Fibroblast of skin of right quadriceps (primary cell): ENCODE measurements at places on chromosomes 16 and 17.

DNA sequence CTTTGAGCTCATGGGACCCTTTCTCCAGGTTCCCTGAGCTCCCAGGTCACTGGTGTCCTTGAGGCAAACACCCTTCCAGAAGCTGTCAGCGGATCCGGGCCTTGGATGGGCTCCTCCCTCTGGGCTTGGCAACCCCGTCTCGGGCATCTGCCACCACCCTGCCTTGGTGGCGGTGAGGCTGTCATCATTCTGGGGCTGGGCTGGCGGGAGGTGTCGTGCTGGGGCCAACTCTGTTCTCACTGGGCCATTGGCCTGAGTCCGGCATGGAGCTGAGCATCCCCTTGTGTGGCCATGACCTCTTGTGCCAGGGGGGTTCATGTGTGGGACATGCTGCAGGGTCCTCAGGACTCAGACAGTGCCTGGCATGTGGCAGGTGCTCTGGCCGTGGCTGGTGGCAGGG lies 197.6 kb downstream of the LAT start:
- DNase-seq, result no peak

GRCh38 chr17:75920045-75920560 lies 15.4 kb upstream of the MRPL38 start:
- DNase-seq, result no peak

DNA sequence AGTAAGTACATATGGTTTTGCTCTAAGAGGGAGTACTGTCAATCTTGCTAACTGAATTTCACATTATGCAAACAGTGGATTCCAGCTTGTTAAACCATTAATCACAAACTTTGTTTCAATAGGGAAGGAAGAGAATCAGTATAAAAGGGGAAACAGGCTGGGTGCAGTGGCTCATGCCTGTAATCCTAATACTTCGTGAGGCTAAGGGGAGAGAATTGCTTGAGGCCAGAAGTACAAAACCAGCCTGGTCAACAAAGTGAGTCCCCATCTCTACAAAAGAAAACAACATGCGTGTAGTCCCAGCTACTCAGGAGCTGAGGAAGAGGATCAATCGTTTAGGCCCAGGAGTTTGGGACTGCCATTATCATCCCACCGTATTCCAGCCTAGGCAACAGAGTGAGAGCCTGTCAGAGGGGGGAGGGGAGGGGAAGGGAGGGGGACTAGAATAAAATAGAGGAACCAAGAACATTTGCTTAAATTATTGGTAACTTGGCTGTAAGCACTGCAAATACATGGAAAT lies 65.7 kb downstream of the FBXL20 start:
- no peak for DNase-seq

DNA sequence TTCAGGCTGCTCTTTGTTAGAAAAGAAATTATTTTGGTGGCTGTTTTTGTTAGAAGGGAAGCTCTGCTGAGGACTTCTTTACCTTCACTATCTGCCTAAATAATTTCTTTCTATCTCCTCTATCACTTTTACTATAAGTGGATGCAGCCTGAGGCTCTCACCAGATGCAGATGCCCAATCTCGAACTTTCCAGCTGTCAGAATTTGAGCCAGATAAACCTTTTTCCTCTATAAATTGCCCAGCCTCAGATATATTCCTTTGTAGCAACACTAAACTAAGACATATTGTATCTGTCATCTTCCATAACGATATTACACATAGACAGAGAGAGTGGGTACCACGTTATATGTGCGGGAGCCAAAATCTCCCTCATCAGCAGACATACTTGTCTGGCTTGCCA lies 15.7 kb upstream of the CDH8 start:
- DNase-seq, result no peak

DNA sequence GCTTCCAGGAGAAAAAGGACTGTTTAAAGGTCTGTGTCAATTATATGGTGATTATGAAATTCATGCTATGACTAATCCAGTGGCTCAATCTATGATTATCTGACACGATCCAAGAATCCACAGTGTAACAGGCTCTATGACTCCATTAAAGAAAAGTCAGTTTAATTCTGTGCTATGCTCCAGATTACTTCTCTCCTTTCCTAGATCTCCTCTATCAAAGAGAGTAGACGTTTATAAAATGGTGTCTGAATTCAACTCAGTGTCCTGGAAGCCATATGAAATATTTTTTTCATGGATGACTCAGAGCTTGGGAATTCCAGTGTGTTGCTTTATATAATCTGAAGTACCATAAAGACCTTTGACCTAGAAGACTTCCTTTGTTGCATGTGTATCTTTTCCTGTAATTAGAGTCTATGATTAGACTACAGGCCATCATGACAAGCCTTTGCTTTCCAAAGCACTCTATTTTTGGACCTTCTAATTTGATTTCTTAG lies 27.0 kb upstream of the NF1 start:
- peak; percentile 90 for DNase-seq

DNA sequence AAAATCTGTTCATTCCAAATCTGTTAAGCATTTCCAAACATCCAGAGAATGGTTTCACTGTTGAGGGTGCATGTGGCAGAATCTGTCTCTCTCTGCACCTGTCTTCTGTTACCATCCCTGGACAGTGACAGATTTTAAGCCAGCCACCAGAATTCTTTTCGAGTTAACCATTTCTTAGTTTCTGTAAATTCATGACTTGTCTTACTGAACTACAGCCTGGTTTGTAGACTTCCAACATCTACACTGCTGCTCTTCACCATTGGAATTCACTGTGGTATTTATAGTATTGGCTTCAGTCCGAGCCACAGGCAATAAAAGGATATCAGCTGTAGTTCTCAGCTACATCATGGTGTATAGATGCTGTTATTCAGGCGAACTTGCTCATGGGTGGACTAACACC lies 47.6 kb downstream of the GOSR1 start:
- DNase-seq, result peak; percentile 79

DNA sequence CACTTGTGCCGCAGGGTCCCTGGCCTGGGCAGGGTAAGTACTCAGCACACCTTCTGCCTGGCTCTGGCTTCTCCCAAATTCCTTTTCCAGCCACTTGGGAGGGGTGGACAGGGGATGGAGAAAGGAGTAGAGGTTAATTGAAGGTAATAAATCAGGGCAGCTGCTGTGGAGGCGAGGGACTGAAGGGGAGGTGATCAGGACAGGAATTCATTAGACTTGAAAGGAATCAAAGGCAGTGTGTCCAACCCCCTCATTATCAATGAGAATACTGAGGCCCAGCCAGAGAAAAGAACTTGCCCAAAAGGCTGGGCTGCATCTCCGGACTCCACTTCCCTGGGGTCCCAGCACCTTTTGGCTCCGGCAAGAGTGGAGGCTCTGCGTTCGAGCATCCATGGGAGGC lies 2.4 kb downstream of the SOST start:
- no peak for DNase-seq

DNA sequence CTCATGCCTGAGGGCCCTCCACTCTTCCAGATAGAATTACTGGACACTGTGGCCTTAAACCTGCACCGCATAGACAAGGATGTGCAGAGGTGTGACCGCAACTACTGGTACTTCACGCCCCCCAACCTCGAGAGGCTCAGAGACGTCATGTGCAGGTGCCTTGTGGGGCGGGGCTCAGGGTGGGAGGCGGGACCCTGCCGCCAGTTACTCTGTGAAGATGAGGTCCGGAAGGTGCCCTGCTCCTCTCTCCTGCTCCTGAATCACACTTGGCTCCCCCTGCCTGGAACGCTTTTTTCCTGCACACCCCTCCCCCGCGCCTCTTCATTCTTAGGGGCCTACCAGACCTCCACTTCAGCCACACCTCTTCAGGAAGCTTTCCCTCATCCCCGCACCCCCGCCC lies 24.8 kb downstream of the MNT start:
- DNase-seq, result no peak

DNA sequence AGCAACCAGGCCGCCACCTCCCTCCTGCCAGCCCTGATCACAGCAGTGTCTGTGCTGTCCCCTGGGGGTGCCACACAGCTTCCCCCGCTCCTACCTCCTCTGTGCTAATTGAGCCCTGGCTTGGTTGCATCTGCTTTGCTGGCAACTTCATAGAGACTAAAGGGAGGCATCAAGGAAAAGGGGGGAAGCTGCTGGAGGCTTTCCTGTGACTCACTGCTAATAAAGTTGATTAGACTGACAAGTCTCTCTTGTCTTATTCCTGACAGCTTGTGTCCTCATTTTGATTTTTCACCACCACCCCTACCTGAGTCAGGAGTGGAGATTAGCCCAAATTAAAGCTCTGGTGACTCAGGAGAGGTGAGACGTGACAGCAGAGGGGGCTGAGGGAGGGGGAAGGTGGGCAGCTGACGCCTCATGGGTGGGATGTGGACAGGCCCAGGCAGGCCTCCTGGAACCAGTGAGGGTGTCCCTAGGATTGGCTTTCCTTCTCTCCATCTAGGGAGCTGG lies 310.0 kb downstream of the CBLN1 start:
- peak; percentile 48 for DNase-seq

- no peak for DNase-seq
These were observed 18.6 kb upstream of the ENDOV start for GRCh38 chr17:80396157-80397033.

DNA sequence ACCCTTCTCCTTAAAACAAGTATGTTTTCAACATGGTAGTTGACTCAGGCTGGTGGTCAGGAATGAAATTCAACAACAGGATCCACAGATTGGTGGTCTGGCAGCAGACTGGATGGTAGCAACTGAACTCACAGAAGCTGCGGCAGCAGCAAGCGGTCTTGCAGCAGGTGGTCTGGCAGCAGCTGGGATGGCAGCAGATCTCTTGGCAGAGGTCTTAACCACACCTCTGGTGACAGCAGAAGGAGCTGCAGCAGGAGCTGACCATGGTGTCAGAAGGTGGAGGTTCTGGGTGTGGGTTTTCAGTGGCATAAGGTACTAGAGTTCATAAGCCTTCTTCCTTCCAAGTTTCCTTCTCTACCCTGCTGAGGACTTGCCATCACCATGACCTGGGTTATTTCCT lies 2.2 kb upstream of the KRTAP4-1 start:
- no peak for DNase-seq

DNA sequence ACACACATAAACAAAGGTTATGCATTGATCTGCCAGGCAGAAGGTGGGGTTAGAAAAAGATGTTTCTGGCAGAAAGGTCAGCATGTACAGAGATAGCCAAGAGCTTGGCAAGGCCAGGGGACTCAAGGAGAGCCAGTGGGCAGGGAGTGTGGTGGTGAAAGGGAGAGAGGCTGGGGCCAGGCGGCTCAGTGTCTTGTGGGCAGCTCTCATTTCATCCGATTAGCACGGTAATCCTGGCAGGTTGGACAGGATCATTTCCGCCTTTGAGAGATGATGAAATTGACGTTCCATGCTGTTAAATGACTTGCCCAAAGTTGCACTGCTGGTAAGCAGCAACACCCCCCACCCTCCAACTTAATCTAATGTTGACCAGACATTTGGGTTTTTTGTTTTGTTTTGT lies 3.6 kb downstream of the CHD9 start:
- no peak for DNase-seq

DNA sequence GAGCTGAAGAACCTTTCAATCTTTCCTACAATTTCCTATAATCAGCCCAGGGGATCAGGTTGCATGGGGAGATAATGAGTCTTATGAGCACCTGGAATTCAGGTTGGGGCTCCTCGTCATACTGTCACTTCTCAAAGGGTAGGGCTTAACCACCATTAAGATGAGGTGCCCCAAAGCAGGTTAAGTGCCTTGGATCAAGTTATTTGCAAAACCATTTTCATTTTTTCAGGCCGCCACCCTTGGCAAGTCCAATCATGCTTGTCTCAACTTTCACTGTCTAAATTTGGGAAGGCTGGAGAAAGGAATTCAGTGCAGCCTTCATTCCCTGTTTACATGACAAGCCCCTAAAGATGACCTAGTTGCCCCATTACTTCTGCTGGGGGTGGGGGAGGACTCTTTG lies 44.9 kb upstream of the TANGO6 start:
- DNase-seq, result no peak

DNA sequence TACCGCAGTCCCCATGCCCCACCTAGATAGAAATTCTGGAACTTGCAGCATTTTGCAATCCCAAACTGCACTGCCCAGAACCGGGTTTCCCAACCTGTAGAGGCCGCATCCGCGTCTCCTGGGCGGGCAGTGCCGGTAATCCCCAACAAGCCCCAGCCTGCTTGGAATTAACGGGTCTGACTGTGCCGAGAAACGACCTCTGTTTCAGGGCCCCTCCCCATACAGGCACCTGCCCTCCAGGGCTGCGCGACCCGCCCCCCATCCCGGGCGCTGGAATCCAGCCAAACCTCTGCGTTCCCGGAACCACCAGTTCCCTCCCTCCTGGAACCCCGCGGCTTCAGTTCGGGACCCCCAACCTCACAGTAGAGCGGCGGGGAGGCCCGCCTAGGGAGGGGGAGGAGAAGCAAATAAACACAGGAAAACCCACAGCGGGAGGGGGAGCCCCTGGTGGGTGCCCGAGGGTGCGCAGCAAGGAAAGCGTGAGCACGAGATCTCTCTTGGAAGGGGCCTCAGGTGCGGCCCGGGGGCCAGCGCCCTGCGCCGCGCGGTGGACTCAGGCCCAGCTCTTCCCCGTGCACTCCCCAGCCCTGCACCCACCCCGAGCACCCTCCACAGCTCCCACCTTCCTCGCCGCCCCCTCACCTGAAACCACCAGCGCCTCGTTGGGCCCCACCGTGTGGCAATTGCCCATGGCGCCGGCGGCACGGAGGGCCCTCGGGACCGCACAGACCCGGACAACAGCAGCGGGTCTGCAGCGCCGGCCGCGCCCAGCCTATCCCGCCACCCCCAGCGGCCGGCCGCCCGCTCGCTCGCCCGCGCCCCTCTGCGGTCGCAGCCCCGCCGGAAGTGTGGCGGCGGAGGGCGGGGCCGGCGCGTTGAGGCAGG lies at the start of gene FLOT2:
Gene FLOT2 (minus strand): TSS at position 850 of the 885 bp plus-strand sequence. CDS start 159 bp downstream, at position 691.
- peak; percentile 24 for DNase-seq

- DNase-seq, result no peak
These were observed 99.4 kb upstream of the SDK2 start for GRCh38 chr17:73743518-73744201.

DNA sequence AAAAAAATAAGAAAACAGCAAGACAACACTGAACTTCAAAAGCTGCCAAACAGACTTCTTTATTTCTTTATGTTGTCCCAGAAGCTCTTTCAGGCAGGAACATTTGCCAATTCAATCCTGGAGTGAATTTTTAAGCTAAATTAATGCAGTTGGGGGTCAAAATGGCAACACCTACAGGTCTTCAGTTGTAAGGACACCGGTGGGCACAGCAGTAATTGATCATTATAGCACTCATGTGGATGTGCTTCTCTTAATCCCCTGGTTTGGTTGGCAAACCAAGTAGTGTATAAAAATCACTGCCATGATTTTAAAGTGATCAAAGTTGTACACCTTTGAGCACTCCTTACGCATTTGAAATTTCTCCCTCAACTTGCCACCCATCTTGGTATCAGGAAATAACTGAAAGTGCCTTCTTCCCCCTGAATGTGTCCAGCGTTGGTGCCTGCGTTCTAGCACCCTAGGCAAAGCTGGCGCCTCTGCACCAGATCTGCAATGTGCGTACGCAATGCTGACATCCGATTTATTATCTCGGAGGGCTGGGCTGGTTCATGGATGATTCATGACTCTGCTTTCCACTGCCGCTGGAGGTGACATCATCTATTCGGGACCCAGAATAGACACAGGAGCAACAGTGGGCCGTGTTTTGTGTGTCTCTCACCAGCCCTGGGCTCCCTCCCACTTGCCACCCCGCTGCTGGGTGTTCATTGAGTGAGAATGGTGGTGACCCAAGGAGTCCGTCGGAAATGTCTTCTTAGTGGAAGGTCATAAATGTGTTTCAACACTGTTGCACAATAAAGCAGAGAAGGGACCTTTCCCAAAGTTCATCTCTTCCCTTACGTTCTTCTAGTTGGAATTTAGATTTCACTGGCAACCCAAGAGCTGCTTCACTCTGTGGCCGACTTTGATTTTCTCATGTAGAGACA lies 203.4 kb downstream of the CCDC182 start:
- peak; percentile 61 for DNase-seq
